Breast epithelium (tissue), 4 donors: ENCODE measurements at places on chromosomes 12 and 14.

DNA sequence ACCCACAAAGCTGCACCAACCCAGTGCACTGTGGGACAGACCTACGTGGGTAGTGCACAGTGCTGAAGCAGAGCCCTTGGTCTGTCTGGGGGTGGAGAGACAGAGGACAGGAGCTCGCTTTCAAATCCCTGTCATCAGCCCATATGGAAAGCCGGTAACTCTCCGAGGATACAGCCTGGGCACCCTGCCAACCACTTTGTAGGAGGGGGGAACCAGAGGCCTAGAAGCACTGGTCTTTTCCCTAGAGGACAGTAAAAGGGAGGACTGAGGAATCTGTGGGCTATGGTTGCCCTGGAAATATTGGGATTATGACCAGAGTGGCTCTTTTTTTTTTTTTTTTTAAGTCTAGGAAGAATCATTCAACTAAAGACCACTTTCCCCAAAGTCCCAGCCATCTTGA, 74.3 kb downstream of the MAP3K9 start:
- no peak for DNase-seq

GRCh38 chr14:36857136-36857535, 195.5 kb downstream of the PAX9 start:
- no peak for DNase-seq

DNA sequence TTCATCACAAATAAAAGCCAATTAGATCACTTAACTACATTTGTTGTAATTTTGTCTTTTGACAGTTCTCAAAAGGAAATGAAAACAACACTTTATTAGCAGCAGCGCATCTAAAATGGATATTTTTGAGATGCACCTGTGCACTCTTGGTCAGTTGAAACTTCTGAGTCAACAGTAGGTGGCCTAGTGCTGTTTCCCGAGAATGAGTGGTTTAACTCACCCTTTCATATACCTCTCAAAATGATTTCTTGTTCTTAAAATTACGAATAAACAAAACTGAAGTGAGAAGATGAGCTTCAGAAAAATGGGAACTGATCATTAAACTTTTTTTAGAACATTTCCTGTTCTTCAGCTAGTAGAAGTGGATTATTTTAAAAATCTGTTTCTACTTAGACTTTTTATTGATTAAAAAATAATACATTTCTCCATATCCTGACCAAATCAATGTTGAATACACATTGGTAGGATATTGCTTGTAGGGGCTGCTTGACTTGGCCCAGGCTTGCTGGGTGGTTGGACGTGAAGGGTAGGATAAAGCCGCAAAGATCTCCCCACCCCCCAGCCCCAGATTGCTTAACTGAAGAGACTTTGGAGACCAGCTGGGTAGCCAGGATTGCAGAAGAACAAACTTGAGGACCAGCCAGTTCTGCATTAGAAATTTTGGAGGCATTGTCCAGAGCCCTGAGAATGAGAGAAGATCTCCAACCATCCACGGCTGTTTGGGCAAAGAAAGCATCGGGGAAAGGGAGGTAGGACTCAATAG, 22.3 kb upstream of the STK38L start:
- no peak for DNase-seq

GRCh38 chr14:32823706-32824105, 115.0 kb upstream of the NPAS3 start:
- no peak for DNase-seq

DNA sequence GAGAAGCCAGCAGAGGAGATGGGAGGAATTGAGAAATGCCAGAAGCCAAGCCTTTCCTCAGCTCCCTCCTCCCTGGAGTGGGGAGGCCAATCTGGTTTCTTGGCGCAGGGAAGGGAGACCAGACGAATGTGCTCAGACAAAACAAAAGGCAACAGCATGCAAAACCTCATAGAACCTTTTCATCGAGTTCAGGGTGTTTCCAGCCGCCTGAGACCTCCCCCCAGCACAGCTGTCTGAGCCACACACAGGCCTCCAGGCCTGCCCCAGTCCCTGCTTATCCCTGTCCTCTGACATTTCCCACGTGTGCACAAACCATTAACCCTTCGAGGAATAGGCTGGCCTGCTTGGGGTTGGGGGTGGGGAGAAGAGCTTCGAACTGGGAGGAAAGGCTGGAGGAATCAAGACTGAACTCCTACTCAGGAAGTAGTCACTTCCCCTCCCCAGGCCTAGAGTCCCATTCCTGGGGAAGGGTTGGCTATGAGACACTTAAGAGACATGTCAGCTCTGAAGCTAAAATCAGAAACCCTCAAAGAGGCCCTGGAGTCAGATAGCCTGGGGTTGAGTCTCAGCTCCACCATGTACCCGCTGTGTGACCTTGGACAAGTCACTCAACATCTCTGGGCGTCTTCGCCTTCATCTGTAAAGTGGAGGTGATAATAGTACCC, 10.7 kb downstream of the TBX3 start:
- no peak for DNase-seq

DNA sequence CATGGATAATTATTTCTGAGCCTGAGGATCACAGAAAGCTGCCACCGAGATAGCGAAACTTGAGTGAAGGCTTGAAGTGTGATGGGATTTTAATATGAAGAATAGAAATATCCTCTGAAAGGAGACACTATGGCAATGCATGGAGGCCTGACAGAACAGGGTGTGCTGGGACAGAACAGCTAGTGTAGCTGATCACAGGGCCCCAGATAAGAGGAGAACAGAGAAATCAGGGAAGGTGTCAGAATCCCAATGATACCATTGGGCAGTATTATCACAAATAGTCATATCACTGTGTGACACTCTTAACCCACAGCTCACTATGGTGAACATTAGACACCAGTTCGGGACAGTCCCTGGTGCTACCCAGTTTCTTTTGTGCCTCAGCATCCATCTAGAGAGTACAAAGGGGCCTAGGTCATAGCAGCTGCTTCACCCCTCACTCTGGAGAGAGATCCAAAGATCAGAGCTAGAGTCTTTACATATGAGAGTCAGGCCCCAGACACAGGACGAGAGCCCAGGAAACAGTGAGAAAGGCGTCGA, 506 bp upstream of the OR10P1 start:
- no peak for DNase-seq

GRCh38 chr14:93987376-93987775, 9.7 kb upstream of the CCDC197 start:
- no peak for DNase-seq

DNA sequence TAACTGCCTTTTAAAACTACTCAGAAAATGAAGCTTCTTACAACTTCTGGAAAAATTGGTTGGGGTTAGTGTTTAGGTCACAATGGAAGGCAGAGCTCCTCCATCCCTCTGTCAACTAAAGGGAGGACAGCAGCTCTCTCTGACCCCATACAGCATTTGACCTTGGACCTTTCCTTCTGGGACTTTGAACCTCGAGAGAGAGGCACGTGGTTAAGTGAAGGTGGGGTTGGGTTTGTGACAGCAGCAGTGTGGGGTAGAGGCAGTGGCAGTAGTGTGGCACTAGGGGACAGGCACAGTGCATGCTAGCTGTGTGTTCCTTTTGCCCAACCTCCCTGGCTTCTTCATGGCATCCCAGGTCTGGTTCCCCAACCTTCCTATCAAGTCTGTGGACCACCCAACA, 9.4 kb upstream of the C12orf75 start:
- no peak for DNase-seq

DNA sequence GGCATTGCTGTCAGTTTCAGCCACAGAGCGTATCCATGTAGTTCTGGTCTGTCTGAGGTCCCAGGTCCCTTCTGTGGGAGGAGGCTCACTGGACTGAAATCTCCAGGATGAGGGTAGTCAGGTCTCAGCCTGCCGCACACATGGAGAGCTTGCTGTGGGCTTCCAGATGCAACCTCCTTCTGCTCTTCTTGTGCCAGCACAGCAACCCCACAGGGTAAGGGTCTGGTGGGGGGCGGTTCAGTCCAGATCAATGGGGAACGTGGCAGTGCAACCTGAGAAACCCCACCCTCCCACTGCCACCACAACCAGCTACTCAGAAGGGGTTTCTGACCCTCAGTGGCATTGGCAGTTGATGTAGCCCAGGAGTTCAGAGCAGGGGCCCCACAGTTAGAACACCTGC, 61.2 kb downstream of the BEGAIN start:
- DNase-seq, result no peak

DNA sequence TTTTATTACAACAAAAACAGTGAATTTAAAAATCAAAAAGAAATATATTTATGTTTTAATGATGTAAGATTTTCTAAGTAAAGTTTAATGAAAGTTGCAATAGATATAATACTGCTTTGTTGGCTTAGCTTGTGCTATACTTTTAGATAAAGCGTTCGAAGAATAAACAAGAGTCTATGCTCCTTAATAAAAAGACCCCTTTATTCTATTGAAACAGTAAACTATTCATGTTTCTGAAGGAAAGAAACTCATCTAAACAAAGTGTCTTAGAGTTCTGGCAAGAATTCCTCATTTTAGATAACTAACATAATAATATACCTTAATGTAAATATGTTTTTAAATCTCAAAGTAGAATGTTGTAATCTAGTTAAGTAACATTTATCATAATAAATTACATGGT, 179.0 kb downstream of the RASSF9 start:
- DNase-seq, result no peak

GRCh38 chr12:45008211-45008610, 42.7 kb downstream of the DBX2 start:
- no peak for DNase-seq

GRCh38 chr12:104507672-104508071, 50.9 kb downstream of the CHST11 start:
- no peak for DNase-seq

DNA sequence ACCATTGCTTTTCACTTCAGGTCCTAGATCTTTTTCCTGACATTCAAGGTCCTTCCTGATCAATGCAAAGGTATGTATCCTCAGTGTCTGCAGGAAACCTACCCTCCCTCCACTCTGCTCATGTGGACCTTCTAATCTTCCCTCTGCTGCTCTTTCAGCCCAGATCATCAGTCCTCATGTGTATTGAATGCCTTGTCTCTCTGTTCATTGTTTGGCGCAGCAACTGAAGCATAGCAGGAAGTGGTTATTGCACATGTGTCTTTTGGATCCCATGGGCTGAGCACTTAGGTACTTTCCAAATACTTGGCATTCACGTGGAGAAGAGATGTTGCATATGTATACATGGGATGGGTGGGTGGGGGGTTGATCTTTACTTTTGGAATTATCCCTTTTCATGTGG, 4.3 kb upstream of the NIN start:
- no peak for DNase-seq

- DNase-seq, result no peak
Measured at GRCh38 chr14:103116636-103117035, 6.6 kb upstream of the TNFAIP2 start.

- DNase-seq, result no peak
Measured at GRCh38 chr14:61575551-61576150, 119.7 kb upstream of the HIF1A start.

DNA sequence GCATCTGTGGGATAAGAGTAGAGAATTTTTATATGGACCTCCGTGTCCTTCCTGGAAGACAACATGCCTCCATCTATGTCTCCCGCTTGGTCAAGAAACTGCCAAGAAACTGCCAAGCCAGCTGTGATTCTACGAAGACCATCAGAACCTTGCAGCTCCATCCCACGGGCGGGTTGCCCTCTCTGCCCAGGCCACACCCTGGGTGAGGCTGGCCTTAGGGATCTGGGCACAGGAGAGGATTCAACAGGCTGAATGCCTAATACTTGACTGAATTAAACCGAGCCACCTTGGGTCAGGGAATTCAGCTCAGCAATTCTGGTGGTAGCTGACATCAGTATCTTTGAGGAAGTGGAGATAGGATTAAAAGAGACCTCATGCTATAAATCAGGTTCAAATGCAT, 37.8 kb upstream of the FOS start:
- no peak for DNase-seq

- DNase-seq, result no peak
Measured at GRCh38 chr12:105798256-105798845, 340.4 kb downstream of the NUAK1 start.

- DNase-seq, result no peak
Measured at GRCh38 chr12:125564753-125565152, 499.5 kb downstream of the AACS start.

DNA sequence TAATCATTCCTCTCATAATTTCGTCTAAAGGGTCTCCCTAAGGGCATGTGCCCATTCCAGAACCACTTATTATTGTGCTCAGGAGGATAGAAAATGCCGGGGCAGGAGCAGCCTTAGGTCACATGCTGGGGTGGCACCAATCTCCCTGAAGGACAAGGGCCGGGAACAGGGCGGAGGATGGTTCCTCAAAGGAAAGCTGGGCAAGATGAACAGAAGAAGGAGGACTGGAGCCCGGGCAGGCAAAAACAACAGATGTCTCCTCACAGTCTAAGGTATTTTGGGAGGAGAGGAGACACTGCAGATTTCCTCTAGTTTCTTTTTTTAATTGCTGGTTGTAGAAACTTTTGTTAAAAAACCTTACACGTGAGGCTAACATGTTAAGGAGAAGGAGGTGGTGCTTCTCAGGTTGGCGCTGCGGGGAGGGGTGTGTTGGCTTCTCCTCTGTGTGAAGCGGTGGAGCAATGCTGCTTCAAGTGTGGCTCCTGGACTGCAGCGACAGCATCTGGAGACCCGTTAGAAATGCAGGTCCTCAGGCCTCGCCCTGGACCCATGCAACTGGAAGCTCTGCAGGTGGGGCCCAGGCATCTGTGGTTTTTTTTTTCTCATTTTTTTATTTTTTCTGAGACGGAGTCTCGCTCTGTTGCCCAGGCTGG, 164.8 kb downstream of the AACS start:
- no peak for DNase-seq

- DNase-seq, result no peak
Measured at GRCh38 chr12:67299926-67300325, 30.8 kb downstream of the CAND1 start.

GRCh38 chr14:39368261-39368959, 63.8 kb downstream of the FBXO33 start:
- DNase-seq, result no peak

- no peak for DNase-seq
Measured at GRCh38 chr14:73776194-73776537, 62.0 kb upstream of the PNMA1 start.

DNA sequence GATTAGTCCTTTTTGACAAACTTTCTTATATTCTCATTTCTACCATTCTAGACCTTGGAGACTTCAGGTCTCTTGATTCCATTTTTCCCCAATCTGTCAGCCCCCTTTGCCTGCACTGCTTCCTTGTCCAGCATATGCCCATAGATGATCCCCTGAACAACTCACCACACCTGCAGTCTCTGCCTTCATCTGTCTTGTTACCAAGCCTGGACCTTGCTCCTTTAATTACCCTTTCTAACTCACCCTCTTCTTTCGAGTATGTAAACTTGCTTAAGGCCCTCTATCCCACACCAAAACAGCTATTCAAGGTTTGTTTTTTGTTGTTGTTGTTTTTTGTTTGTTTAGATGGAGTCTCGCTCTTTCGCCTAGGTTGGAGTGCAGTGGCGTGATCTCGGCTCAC, 9.6 kb downstream of the COX14 start:
- DNase-seq, result no peak
